ENCODE measurements at places on chromosomes 1 and 21. TPM values are rescaled to one million over a fixed set of nuclear protein-coding genes. Genes with fewer than 3 reads are reported as not detected.

Gene C1orf115
- polyA plus RNA-seq = 1.9 TPM

Gene IGSF9
- polyA plus RNA-seq = 16.1 TPM

Gene RGL1
- 1.6 TPM for polyA plus RNA-seq

Gene ARTN
- 2.6 TPM for polyA plus RNA-seq

Gene KCNE2
- polyA plus RNA-seq = 0.14 TPM

Measured in esophagus (tissue), 2 donors.